ENCODE measurements at places on chromosomes 1 and 21. TPM values are rescaled to one million over a fixed set of nuclear protein-coding genes. Genes with fewer than 3 reads are reported as not detected.
A peak's percentile ranks its signal among the peaks of the same experiment; 100 is the strongest.

- DNase-seq, result no peak
These were observed 174.2 kb upstream of the CHODL start for GRCh38 chr21:18070392-18070791.

DNA sequence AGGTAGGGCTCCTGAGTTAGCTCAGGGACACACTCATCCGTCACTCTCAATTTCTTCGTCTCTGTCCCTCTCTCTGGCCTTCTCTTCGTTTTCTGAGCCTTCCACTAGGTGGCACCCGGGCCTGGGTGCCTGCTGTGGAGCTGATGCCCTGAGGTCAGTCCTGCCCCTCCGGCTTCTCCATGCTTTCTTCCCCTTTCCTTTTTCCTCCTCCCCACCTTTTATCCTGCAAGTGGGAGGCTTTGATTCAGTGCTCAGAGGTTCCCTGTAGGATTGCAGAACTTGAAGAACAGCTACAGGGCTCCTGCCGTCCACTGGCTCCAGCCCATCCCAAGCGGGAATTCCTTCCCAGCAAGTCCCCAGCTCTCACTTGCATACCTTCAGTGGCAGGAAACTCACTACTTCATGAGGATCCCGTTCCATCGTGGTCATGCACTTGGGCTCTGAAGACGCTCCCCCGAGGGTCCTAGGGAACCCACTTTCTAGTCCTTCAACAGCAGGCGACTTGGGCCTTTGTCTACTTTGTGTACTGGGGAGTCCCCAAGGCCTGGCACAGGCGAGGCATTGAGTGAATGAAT, 45.6 kb downstream of the SRRM1 start:
- DNase-seq, result peak; percentile 87

The CYP4Z1 gene
- total RNA-seq, result 0.97 TPM

GRCh38 chr1:62589321-62589720, 8.0 kb upstream of the ANGPTL3 start:
- no peak for DNase-seq

The PLA2G2D gene
- total RNA-seq, result not detected

DNA sequence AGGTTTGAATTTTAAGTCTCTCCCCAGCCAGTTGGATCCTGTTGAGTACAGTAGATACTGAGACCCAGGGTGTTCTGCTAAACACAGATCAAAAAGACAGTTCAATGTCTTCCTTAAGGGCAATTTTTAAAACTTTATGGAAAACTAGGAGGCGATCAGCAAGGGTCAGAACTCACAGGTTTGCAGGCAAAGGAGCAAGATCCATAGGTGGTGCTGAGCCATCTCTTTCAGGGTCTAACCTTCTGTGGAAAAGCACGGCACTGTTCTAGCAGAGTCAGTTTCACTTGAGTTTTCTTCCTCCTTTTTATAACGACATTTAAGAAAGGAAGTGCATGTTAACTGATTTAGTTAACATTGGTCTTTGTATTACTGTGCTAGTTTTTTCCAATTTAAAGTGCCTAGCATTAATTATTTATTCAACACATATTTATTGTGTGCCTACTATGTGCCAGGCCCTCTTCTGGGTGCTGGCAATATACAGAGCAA, at the start of gene CD84:
CD84 (minus strand) TSS at position 281 of the 486 bp plus-strand sequence; CDS start at position 222, 59 bp downstream.
- DNase-seq, result no peak

DNA sequence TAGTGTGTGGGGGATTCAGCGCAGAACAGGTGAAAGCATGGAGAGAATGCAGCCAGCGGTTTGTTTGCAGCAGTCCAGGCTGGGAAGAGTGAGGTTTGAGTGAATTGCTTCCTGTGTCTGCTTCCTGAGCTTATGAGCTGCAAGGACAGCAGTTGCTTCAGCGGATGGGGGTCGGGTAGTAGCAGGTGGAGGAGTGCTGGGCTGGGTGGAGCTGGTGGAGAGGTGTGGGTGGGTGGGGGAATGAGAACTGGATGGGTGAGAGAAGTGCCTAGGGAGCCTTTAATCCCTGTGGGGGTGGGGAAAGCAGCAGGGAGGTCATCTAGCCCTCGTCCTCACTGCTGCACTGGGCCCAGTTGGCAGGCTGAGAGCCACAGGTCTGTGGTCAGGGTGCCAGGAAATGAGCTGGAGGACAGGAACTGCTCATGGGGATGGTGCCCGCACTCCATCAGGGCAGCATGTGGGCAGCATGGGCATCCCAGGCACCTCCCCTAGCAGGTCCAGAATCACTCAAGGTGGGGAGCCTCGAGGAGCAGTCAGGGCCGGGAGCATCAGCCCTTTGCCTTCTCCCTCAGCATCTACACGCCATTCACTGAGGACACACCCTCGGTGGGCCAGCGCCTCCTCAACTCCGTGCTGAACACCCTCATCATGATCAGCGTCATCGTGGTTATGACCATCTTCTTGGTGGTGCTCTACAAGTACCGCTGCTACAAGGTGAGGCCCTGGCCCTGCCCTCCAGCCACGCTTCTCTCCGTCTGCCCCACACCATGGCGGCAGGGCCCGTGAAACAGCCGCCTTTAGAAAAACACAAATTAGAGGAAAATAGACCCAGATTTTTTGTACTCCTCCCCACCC, 14.8 kb downstream of the PSEN2 start:
- DNase-seq, result no peak

- no peak for DNase-seq
These were observed 392.6 kb downstream of the NTNG1 start for GRCh38 chr1:107533436-107533835.

The FTCD gene
- total RNA-seq, result 1.2 TPM

DNA sequence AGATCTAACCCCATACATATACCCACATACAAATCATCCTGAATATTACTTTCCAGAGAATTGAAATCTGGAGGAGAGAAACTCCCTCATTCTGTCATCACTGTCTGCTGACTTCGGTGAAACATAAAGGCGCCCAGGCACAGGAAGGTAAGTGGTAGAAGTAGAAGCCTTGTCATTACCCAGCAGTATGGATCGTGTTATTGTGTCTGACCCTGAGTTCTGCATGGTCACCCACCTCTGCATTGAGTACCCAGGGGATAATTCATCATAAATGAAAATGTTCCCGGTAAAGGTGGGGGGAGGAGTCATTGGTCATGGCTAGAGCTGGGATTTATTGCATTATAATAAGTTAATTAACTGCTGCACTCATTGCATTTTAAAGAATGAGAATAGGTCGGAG, 342.6 kb upstream of the PKN2 start:
- DNase-seq, result no peak

- no peak for DNase-seq
These were observed 15.5 kb upstream of the PDC start for GRCh38 chr1:186476264-186477040.

DNA sequence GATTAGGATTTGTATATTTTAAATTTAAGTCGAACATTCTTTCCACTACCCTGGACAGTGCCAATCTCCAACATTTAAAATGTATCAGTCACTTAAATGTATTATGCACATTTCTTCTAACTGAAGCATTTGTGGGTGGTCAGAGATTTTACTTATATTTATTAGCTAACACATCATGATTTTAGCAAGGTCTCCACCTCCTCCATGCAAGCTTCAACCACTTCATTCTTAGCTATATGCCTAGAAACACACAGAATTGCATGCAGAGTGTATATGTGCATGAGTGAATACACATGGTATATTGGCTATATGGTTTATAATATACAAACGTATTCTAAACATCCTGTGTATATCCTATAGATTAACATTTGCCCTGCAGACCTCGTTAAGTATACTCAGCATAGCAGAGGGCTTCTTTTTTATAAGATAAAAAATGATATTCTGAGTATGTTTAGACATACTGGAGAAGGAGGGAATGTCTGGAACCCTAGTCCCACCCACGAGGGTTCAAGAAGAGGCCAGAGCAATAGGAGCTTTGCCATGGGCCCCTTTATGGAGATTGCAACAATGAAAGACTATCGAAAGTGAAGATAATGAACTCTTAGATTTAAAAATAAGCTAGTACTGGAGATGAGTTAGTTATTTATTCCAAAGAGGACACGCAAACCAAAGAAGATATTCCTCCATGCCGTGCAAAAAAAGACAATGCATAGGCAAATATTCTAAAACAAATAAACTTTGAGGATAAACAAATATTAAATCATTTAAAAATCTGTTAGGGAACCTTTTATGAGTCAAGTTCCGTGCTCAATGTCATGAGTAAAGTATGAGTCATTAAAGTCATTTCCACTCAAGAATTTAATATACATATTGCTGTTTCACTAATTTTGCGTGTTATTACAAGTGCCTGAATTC, 480.4 kb downstream of the SIPA1L2 start:
- no peak for DNase-seq

GRCh38 chr1:197391303-197392226, 123.5 kb downstream of the CRB1 start:
- no peak for DNase-seq

The YTHDF2 gene
- 37.9 TPM for total RNA-seq

The KISS1 gene
- not detected for total RNA-seq

DNA sequence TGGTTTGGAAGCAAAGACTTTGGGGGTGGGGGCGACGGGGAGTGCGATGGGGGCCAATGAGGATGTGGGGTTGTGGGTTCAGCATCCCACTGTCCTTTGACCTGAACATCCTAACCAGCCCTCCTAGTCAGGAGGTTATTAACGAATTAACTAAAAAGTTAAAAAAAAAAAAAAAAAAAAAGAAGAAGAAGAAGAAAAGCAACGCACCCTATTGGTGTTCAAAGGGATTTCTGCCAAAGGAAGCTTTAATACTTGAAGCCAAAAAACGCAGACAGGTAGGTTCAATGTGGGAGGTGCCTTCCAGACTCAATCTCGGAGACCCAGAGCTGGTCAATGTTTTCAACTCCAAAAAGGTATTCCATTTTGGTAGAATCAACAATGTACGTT, 2.2 kb downstream of the CLIC6 start:
- DNase-seq, result no peak

The MTR gene
- total RNA-seq, result 49.0 TPM

- DNase-seq, result no peak
These were observed 819 bp downstream of the PYHIN1 start for GRCh38 chr1:158932171-158932570.

GRCh38 chr1:59976194-59977074, 49.9 kb upstream of the CYP2J2 start:
- no peak for DNase-seq

The PRELP gene
- 27.1 TPM for total RNA-seq

GRCh38 chr1:72066431-72066830, 215.9 kb downstream of the NEGR1 start:
- DNase-seq, result no peak

The ITPKB gene
- 24.8 TPM for total RNA-seq

GRCh38 chr1:54806931-54807611, 5.9 kb upstream of the TTC22 start:
- DNase-seq, result no peak

The NGF gene
- 4.9 TPM for total RNA-seq

The LIN28A gene
- not detected for total RNA-seq

The JAM2 gene
- 38.2 TPM for total RNA-seq

The KPRP gene
- total RNA-seq, result not detected

- DNase-seq, result no peak
These were observed 36.7 kb downstream of the ERI3 start for GRCh38 chr1:44318097-44319088.

The TTLL7 gene
- total RNA-seq, result 3.7 TPM

- no peak for DNase-seq
These were observed 11.7 kb downstream of the CD244 start for GRCh38 chr1:160850993-160851392.

GRCh38 chr1:39833621-39834385, 45.1 kb upstream of the BMP8B start:
- DNase-seq, result no peak

The CCDC27 gene
- total RNA-seq, result not detected

The CTH gene
- total RNA-seq, result 0.60 TPM

The GUCA2B gene
- total RNA-seq, result not detected

The OR2T2 gene
- not detected for total RNA-seq

DNA sequence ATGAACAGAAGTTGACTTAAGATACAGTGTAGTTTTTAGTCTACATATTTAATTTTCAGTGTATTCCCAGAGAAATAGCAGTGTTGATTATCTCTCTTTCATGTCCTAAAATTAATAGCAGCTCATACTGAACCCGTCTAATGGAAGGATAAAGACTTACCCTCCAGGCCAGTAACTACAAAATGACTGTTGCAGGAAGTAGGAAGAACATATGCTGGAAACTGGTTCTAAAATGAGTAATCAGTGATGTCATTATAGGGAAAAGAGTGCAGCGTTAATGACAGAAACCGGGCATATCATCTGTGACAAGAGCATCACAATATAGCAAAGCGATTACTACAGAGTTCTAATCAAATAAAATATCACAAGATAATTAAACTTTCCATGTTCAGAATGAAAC, 385.5 kb downstream of the SMYD3 start:
- DNase-seq, result no peak

DNA sequence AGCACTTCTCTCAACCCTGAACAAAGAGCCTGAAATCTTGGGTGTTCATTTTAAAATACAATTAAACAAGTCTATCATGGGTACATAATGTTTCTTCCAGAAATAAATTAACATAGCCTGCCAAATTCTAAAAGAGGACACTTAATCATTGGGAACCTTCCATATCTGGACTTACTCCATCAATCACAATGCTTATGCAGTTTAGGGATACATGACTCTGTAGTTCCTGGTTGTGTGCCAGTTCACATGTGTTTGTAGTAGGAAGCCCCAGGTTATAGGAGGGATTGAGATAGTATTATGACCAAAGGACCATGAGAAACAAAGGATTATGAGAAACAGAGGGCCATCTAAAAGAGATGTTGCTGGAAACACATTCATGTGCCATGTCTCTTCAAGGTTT, 19.1 kb upstream of the DAB1 start:
- DNase-seq, result no peak

- no peak for DNase-seq
These were observed 251.2 kb downstream of the TRABD2B start for GRCh38 chr1:47745715-47746609.

- no peak for DNase-seq
These were observed 10.4 kb downstream of the ADAMTSL4 start for GRCh38 chr1:150559656-150560010.

The GJA9 gene
- total RNA-seq, result not detected

DNA sequence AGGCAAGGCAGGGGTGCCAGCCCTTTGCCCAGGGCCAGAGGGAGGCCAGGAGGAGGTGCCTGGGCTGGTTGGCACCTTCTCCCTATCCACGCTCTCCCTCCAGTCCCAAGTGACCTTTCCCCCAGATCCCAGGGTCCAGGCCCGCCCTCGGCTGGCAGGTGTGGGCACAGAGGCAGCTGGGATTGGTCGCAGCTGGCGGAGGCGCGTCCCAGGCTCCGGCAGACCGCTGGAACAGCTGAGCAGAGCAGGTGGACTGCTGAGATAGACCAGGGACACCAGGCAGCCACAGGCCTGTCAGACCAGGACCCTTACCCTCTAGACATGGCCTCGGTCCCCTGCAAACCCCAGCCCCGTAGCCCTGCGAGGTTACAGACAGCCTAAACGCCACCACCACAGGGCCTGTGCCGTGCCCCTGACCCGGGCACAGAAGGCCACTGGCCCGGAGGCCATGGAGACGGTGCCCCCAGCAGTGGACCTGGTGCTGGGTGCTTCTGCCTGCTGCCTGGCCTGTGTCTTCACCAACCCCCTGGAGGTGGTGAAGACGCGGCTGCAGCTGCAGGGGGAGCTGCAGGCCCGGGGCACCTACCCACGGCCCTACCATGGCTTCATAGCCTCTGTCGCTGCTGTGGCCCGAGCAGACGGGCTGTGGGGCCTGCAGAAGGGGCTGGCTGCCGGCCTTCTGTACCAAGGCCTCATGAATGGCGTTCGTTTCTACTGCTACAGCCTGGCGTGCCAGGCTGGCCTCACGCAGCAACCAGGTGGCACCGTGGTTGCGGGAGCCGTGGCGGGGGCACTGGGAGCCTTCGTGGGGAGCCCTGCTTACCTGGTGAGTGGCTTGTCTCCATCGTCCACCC, at the start of gene SLC25A34:
SLC25A34 (plus strand) TSS at position 221 of the 854 bp plus-strand sequence; CDS start at position 449, 228 bp downstream.
- DNase-seq, result peak; percentile 86

Data from Right ventricle myocardium inferior (tissue), 1 donor.